ENCODE measurements at places on chromosomes 16 and 17.

- DNase-seq = no peak
Observed at GRCh38 chr17:74659889-74660288, 36.4 kb upstream of the CD300E start.

DNA sequence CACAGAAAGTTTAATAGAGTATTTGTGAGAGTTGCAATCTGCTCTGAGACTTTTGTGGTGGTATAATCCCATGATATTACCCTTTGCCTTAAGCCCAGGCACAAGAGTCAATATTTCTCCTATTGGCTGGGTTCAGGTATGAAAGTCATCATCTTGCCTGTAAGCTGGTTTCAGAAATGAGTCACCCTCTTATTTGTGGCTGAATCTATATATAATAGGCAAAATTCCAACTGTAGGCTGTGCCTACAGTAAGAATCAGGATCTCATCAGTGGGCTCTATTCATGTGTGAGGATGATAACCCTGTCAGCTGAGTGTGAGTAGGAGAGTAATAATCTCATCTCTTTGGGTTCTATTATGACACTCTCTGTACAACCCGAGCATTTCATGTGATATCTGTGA is 2103.1 kb downstream of the TP53TG3F start:
- no peak for DNase-seq

GRCh38 chr17:80712089-80712488 is 167.5 kb downstream of the RPTOR start:
- DNase-seq = no peak

- DNase-seq = no peak
Observed at GRCh38 chr16:57284952-57285363, 486 bp upstream of the PLLP start.

DNA sequence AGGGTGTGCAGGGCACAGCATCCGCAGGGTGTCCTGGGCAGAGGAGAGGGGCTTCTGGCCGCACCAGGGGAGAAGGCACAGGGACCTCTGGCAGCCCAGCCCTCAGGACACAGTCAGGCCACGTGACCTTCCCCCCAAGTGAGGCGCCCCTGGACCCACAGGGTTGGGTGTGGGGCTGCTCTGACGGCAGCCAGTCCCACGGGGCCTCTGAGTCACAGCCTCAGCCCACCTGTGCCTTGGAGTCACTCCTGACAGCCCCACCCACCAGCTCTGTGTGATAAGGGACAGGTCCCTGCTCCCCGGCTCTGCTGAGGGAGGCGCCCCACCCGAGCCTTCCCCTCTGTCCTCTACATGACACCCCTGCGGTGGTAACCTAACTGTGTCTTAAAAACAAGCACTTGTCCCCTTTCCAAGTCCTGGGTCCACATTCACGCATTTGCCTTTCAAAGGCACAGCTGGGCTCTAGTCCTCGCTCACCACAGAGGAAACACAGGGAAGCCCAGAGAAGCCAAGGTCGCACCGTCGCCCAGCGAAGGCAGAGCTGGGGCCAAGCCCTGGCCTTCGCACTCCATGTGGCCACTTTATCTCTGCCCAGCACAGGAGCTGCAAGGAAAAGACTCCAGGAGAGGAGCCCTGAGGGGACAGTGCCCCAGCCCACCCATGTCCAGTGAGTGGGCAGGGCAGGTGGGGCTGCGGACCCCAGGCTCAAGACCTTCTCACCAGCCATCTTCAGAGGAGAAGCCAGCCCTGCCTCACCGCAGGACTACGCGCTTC is 5.1 kb upstream of the NPTX1 start:
- no peak for DNase-seq

DNA sequence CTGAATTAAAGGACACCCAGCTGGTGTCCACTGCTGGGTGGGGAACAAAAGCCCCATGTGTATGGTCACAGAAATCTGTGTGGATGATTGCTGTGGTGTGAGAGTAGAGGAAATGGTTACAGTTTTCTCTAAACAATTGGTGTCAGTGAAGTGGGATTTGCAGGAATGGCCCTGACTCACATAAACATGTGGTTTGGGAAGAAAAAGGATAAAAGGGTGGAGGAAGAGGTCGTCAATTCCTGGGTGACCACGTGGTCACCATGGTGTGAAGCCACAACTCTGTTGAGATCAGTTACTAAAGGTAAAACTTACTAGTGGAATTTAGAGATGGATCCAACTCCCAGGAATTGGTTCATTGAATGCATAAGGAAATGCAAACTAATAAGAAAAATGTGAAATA is 3.6 kb upstream of the TUBG2 start:
- DNase-seq = no peak

DNA sequence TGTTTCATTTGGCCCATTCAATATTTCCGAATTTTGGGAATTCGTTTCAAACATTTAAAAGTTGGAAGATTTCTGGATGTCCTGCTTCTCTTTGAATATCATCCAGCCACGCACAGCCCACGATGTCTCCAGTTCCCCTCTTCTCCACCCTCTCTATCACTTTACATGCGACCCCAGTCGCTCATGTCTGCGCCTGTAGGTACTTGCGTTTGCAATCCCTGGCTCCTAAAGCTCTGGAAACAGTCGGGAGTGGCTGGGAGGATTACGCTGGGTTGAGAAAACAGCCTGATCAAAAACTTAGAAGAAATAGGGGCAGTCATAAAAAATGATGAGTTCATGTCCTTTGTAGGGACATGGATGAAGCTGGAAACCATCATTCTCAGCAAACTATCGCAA is 1.5 kb upstream of the SBK1 start:
- no peak for DNase-seq

GRCh38 chr17:68351395-68351794 is 60.1 kb downstream of the ARSG start:
- no peak for DNase-seq

GRCh38 chr17:40157973-40158372 is 17.6 kb downstream of the CASC3 start:
- DNase-seq = no peak

DNA sequence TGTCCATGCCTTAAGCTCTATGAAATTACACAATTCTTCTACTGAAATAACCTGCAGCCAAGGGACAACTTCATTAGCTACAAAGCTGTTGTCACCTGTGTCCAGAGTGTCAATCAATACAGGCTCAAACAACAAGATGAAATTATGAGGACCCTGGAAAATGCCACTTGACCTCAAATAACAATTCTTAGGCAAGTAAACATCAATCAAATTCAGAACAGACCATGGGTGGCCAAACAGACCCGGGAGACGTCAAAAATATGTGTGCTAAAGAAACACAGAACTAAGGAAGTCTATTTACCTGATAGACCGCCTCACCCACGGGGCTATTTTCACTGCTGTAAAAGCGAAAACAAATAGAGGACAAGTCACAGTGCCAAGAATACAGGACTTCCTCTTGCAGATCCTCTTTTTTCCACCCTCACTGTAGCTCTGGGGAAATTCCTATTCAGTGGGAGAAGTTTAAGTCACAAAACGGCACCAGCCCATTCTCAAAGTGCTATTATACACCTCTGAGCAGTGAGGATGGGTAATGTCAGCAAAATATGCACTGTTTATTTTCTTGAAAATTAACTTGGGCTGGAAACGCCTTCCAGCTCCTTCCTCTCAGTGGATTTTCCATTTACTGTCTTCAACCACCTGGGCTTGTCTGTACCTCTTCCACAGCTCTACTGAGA is 2.7 kb downstream of the LITAF start:
- DNase-seq = no peak

GRCh38 chr16:69804297-69804696 is 42.2 kb downstream of the WWP2 start:
- no peak for DNase-seq

DNA sequence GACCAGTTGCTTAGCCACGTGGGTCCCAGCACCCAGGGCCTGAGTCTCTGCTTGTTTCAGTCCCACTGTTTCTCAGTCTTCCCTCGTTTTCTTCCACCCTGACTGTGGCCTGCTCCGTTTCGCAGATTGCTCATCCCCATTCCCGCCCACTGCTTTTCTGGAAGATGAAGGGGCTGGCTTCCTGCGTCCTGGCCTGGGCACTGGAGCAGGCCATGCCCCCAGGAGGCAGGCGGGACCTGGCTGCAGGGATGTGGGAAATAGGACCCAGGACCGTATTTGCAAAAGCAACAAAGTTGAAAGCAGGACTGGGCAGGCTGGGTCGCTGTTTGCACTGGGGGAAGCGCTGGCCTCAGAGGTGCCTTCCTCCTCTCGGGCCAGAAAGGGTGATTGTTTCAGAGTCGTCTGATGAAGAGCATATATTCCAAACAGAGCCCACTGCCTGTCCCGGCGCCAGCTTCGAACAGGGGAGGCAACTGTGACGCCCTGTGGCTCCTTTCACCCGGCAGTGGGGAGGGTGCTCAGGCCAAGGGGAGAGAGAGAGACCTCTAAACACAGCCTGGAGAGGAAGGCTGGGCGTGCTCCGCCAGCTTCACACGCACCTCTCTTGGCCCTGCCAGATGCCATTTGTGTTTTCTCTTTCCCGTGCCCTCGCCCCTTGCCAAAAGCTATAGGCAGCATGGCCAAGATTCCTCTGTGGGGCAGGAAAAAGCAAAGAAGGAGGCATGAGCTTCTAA is 108.6 kb downstream of the CMIP start:
- no peak for DNase-seq

DNA sequence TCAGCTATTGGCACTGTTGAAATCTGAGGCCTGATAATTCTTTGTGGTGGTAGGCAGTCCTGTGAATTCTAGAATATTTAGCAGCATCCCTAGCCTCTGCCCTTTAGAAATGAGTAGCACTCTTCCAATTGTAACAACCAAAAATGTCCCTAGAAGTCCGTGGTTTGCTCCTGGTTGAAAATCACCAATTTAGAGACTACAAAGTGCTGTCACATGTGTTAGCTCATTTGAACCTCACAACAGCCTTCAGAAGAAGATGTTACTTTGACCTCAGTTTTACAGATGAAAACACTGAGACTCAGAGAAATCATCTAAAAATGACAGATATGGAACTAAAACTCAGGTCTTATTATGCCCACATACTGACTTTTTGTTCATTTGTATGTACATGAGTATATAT is 103.2 kb downstream of the TANC2 start:
- DNase-seq = no peak

DNA sequence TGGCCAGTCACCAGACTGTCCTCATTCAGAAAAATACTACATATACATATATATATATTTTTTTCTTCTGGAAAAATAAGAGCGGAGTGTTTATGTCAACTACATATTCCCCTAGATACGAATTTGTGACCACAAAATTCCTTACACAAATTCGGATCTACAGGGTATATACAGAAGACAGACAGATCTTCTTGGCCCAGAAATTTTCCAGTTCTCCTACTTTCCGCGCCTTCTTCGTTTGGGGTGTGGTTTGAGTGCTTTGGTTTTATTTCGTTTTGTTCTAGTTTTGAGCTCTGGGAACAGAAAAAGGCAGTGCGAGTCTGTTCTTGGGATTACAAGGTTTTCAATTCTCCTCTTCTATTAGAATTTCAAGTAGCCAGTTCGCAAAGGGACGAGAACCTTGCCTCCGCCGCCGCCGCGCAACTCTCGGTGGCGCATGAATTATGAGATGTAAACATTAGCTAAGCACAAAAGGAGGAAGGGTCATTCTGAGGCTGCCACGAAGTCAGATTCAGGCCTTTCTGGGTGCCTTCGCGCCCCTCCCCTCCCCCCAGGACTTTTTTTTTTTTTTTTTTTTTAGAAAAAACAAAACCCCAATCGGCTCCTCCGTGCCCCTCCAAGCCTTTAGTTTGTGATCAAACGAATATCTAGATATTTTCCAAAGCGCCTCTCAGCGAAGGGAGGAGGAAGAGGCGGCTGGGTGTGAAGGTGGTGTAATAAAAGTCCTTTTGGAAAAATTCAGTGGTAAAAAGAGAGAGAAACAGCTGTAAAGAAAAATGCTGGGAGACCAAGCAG is 1.8 kb upstream of the HOXB4 start:
- DNase-seq = no peak

DNA sequence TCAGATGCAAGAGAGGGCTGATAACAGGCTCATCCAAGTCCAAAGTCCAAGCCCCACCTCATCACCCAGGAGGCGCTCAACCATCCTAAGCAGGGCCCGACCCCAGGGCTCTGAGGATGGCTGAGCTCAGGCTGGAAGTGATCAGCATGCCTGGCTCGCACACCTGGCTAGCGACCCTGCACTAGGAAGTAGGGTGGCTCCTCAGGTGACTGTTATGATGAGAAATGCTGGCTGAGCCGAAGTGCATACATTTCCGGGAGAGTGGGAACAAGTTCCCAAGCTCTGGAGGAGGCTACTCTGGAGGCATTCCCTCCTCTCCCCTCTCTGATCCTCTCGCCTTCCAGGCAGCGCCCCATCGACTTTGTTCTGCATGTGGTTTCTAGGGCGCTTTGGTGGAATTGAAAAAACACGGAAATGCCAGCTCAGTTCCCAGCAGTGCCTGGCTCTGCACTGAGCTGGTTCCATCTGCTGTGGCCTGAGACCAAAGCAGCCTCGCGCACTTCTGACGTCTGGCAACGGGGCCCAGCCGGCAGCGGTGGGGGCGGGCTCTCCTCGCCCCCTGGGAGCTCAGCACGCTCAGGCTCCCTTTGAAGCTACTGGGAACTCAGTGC is 130.3 kb downstream of the IRF8 start:
- no peak for DNase-seq

DNA sequence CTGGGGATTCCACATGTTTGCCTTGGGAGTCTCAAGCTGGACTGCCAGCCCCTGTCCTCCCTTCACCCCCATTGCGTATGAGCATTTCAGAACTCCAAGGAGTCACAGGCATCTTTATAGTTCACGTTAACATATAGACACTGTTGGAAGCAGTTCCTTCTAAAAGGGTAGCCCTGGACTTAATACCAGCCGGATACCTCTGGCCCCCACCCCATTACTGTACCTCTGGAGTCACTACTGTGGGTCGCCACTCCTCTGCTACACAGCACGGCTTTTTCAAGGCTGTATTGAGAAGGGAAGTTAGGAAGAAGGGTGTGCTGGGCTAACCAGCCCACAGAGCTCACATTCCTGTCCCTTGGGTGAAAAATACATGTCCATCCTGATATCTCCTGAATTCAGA is 28.9 kb downstream of the CDRT15 start:
- DNase-seq = no peak

DNA sequence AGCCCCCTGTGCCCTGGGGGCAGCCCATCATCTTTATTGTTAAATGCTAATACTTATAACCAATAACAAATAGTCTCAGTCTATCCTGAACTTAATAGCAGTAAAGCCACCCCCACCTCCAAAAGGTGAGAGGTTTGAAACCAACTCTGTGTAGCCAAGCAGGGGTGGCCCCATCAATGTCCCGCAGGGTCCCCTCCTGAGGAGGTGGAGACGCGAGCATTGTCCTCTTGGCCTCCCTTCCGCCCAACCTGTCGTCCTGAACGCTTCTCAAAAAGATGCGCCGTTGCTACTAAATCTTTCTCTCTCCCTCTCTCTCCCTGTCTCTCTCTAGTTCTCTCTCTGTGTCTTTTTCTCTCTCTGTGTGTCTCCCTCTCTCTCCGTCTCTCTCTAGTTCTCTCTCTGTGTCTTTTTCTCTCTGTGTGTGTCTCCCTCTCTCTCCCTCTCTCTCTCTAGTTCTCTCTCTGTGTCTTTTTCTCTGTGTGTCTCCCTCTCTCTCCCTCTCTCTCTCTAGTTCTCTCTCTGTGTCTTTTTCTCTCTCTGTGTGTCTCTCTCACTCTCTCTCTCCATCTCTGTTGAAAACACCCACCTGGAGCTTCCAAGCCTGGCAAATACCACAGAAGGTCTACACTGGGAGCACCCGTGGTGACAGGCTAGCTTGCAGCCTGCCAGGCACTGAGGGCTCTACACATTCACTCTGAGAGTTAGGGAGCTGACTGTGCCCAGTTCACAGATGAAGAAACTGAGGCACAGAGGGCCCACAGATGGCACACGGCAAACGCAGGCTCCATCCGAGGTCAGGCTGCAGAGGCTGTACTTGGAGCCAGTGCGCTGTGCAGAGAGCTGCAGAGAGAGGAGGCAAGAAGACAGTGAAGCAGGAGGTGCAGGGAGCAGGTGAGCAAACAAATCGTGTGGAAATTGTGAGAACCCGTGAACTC is 185.9 kb downstream of the C16orf95 start:
- DNase-seq = no peak

GRCh38 chr16:53892155-53892554 is 188.2 kb downstream of the FTO start:
- no peak for DNase-seq

Measured in H1 (cell line).